ENCODE measurements at places on chromosomes 16 and 17.
A peak's percentile ranks its signal among the peaks of the same experiment; 100 is the strongest.

DNA sequence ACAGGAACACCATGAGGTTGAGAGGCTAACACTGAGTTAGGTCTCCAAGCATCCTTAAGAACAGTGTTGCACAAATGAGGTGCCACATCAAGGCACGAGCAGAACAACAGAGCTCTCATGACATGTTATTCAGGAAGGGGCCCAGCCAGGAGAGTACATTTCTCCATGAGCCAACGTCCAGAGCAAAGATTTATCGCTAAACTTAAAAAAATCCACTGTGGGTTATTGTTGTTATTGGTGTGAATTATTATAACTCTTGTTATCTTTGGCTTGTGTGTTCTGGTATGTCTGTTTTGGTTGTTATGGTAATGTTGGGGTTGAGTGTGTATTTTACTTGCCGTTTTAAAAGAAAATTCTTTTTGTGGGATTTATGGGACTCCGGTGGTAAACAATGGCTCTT, 68.9 kb upstream of the MSI2 start:
- no peak for DNase-seq

- no peak for DNase-seq
Observed at GRCh38 chr17:78247304-78247703, 15.9 kb downstream of the TMEM235 start.

DNA sequence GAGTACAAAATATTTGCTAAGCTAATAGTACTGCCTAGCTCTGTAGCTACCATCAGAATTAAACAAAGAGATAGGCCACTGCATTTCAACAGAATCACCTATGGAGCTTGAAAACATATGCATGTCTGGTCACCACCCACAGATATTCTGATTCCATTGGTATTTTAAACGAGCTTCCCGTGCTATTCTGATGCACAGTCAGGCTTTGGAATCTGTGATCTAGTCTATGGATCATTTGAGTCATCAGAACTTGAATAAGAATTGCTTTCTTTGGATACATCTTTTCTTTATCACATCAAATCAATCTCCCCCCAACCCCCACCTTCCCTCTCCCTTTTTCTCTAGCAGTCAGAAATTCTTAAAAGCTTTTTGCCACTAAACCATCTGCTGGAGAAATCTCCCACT, 124.7 kb downstream of the NPIPB5 start:
- no peak for DNase-seq

DNA sequence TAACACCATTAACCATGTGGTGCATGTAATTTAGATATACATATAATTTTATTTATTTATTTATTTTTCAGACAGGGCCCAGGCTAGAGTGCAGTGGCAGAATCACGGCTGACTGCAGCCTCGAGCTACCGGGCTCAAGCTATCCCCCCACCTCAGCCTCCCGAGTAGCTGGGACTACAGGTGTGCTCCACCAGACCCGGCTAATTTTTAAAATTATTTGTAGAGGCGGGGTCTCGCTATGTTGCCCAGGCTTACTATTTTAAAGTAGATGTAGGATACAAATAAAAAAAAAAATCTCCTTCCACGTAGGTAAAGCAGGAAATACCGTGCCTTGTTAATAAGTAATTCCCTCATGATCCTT, 446 bp upstream of the COQ7 start:
- DNase-seq = no peak

- no peak for DNase-seq
Observed at GRCh38 chr17:47276868-47277267, 23.2 kb downstream of the ITGB3 start.

- no peak for DNase-seq
Observed at GRCh38 chr17:38632334-38632733, 26.6 kb upstream of the SRCIN1 start.

- DNase-seq = no peak
Observed at GRCh38 chr17:28938552-28938951, 12.8 kb downstream of the PHF12 start.

GRCh38 chr17:17081304-17081940, 39.2 kb downstream of the MPRIP start:
- no peak for DNase-seq

DNA sequence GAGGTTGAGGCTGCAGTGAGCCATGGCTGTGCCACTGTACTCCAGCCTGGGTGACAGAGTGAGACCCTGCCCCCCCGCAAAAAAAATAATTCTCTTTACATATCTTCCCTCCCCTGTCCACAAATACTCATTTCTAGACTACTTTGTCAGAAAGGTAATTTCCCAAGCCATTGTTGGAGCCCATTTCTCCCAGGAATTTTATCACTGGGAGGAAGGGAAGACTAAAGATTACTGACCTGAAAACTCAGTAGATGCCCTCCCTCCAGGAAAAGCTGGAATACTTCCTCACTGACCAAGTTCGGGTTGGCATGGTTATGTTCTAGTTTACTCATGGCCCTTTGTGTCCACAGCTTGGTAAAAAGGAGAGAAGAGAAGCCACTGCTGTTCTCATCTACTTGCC, 4.1 kb downstream of the CALCOCO2 start:
- DNase-seq = no peak

DNA sequence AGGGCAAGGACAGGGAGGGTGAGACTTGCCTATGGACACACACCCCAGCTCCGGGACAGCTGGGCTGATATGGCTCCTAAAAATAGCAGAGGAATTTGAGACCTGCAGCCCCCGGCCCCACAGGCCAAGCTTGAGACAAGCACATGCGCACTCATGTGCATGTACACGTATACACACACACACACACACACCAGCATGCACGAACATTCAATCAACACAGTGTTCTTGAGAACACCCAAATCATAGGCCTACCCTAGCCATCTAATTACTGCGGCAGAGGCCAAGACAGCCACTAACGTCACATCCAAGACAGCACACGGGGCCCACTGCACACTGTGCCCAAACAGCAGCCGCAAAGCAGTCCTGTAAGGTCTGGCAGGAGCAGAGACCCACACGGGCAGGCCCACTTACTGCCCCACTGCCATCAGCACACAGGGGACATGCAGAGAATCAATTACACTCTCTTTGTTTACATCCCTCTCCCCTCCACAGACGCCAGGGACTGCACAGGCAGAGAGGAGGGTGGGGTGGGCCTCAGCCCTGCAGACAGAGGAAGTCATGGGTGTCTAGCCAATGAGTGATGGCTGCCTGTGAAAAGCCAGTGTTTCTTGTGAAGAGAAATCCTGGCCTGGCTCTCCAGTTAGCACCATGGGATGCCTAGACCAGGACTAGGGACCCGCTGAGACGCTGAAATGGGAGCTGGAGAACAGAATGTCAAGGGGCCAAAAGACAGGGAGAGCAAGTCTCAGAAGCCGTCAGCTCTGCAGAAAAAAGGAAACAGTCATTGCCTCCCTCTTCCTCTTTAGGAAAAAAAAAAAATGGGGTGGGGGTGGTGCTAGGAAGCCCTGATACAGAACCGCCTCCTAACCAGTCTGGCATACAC, 39.3 kb downstream of the MYO18A start:
- no peak for DNase-seq

GRCh38 chr16:87178977-87179376, 138.2 kb downstream of the C16orf95 start:
- DNase-seq = peak; percentile 79

DNA sequence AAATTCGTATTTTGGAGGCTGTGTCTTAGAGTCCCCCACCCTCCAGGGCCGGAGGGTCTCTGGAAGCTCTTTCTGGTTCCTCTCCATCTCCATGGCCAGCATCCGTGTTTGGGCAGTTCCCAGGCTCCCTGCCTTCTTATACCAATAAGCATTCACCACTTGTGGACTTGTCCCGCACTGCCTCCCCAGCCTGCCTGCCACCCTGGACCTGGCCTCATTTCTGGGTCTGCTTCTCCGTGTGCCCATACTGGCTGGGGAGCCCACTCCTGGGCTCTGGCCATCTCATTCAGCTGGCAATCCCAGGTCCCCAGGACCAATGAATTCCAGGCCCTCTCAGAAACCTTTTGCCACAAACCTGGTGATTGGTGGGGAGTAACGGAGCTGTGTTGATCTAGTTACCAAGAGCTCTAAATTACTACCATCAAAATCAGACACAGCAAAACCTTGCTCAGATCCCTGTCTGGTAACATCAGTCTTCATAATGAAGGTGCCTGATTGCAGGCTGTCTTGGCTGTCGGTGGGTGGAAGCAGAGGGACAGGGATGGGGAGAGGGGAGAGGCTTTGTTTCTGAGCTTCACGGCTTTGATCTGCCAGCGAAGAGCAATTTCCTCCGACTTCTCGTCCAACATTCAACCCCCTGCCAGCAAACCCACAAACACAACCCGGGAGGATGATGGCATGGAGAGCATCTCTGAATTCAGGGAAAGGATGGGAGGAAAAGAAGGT, 27.7 kb upstream of the CRHR1 start:
- DNase-seq = no peak
